Activated CD4-positive, alpha-beta memory T cell treated with anti-CD3 and anti-CD28 coated beads, Interleukin-2, amount 10 ng/mL, durations not matched to agents 7 days and 5 days (primary cell): ENCODE measurements at places on chromosomes 16 and 17. TPM values are rescaled to one million over a fixed set of nuclear protein-coding genes. Genes with fewer than 3 reads are reported as not detected.

The RNF222 gene
- total RNA-seq = 0.18 TPM

The TPPP3 gene
- total RNA-seq = not detected

The NAT9 gene
- 32.3 TPM for total RNA-seq

The SPDYE4 gene
- not detected for total RNA-seq

The ZMYND15 gene
- 0.10 TPM for total RNA-seq

The VMO1 gene
- not detected for total RNA-seq

The TNRC6A gene
- 37.8 TPM for total RNA-seq

The KRT27 gene
- total RNA-seq = not detected

The MT1F gene
- total RNA-seq = 16.4 TPM

The MSLN gene
- not detected for total RNA-seq

DNA sequence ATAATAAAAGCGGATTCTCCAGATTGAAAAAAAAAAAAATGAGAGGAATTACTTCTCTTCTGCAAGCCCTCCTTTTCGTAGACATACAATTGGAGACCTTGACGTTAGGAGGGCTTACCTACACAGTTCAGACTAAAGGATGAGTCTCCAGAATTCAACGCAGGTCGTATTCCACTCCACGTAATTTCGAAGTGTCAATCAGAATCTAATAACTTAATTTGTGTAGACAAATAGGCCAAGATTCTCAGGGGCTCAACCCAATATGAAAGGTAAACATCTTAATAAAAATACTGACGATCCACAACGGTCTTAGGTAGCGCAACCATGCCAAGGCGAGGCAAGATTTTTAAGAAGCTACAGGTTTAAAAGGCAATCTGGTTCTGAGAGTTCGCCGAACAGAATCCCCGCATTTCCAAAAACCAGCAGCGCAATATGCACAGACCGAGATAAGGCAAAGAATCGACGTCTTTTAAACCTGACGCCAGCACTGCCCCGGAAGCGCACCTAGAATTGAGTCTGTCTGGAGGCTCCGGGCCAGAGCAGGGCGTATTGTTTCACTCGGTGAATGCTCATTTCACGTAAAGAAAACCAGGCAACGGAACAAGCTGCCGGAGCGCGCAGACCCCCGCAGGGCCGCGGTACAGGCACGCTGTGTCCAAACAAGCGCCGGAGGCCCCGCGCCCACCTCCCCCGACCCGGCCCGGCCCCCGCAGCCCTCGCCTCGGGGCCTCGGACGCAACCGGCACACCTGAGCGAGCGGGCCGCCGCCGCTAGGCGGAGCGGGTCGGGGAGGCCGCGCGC, 623 bp downstream of the MBTPS1 start:
- H3K4me1 ChIP-seq = peaks cover 24% of the 10 kb centered on the region
- peaks cover 4% of the 10 kb centered on the region for H3K36me3 ChIP-seq
- peak overlapping the region; percentile 88 for H3K27ac ChIP-seq
- DNase-seq = peak; percentile 68
- H3K27me3 ChIP-seq = no peaks in the 10 kb centered on the region
- H3K4me3 ChIP-seq = peak overlapping the region; percentile 91

- H3K4me1 ChIP-seq = peaks cover 58% of the 10 kb centered on the region
- DNase-seq = no peak
- H3K27me3 ChIP-seq = no peaks in the 10 kb centered on the region
- H3K36me3 ChIP-seq = peaks cover 59% of the 10 kb centered on the region
Measured at GRCh38 chr17:37429453-37429852, 22.8 kb downstream of the TADA2A start.

DNA sequence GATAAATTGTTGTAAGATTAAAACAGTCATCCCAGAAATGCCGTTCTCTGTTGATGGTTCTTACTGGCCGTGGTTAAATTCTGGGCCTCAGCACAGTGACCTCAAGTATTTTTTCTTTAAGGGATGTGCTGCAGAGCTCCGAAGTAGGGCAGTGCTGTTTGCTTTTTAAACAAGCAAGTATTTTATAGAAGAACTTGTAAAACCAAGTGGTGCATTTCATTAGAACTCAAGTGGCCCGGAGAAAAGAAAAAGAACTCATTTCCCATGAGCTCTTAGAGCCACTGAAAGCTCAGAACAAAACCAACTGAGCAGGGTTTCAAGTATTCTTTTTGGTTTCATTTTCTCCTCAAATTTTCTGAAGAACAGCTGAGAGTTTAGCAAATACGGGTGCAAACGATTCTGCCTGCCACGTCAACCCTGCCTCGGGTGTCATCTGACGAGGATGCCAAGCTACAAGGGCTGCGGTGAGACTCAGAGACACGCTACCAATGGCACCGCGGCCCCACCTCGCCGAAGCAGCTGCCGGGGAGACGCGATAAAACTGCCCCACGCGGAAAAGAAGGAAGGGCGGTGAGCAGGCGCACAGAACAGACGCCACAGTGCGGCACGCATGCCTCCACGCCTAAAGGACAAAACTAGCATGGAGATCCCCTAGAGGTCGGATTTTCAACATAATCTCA, 6.3 kb downstream of the LMF1 start:
- peaks cover 48% of the 10 kb centered on the region for H3K4me1 ChIP-seq
- no peaks in the 10 kb centered on the region for H3K27me3 ChIP-seq
- peaks cover 40% of the 10 kb centered on the region for H3K36me3 ChIP-seq
- H3K27ac ChIP-seq = peak overlapping the region; percentile 98
- H3K4me3 ChIP-seq = peak overlapping the region; percentile 79

- no peaks in the 10 kb centered on the region for H3K27me3 ChIP-seq
- no peaks in the 10 kb centered on the region for H3K36me3 ChIP-seq
- no peak overlapping the region for H3K27ac ChIP-seq
Measured at GRCh38 chr16:11950388-11950787, 8.5 kb upstream of the NPIPB2 start.

- no peaks in the 10 kb centered on the region for H3K27me3 ChIP-seq
- no peaks in the 10 kb centered on the region for H3K4me1 ChIP-seq
- no peak overlapping the region for H3K27ac ChIP-seq
- H3K4me3 ChIP-seq = no peak overlapping the region
- no peaks in the 10 kb centered on the region for H3K36me3 ChIP-seq
Measured at GRCh38 chr17:17028878-17029535, 13.2 kb upstream of the MPRIP start.

GRCh38 chr17:81381632-81382577, 13.4 kb upstream of the BAHCC1 start:
- no peak overlapping the region for H3K27ac ChIP-seq
- DNase-seq = no peak
- no peaks in the 10 kb centered on the region for H3K36me3 ChIP-seq
- no peaks in the 10 kb centered on the region for H3K4me1 ChIP-seq
- no peak overlapping the region for H3K4me3 ChIP-seq

DNA sequence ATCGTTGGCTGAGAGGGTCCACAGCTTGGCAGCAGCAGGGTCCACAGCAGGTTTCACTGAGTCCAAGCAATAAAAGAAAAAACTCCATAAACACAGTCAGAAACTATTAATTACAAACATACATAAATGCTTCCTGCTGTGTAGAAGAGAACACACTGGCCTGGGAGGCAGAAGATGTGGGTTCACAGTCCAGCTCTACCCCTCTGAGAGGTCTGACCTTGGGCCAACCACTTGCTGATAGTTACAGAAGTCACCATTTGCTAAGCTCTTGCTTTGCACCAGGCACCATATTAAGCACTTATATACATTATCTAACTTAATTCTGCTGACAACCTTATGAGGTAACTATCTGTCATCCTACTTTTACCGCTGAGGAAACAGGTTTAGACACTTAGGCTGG, 14.7 kb downstream of the CIAPIN1 start:
- H3K4me1 ChIP-seq = no peaks in the 10 kb centered on the region
- H3K36me3 ChIP-seq = peaks cover 66% of the 10 kb centered on the region
- H3K27ac ChIP-seq = no peak overlapping the region

DNA sequence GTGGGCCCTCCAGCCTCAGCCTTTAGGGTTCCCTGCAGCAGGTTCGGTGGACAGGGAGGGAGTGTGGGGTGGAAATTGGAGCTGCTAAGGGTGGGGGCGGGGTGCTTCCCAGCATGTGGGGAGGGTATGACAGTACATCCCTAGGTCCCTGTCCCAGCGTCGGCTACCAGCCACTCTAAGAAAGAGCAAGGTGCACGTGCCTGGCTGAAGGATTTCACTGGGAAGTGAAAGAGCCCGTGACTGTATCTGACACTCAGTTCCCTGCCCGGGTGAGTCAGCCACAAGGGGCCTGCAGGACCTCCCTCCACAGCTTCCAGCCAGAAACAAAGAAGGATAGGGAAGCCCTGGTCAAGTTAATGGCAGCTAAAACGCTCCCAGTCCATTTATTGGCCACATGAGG, 4.1 kb downstream of the SNRNP25 start:
- peaks cover 9% of the 10 kb centered on the region for H3K36me3 ChIP-seq
- H3K27me3 ChIP-seq = no peaks in the 10 kb centered on the region
- no peak overlapping the region for H3K4me3 ChIP-seq
- no peak overlapping the region for H3K27ac ChIP-seq
- peaks cover 15% of the 10 kb centered on the region for H3K4me1 ChIP-seq
- no peak for DNase-seq

DNA sequence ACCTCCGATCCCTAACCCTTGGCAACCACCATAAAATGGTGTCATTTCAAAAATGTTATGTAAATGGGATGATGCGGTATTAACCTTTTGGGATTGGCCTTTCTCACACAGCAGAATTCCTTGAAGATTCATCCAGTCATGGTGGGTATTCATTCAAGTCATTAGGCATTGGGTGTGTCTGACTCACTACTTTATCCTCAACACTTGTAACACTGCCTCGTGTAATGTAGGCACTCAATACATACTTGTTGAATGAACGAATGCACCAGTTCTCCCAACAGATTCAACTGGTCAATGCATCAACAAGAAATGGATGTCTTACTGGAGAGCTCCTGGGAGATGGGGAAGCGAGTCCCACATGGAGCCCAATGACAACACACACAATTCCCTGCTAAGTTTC, 21.8 kb upstream of the GAN start:
- no peaks in the 10 kb centered on the region for H3K36me3 ChIP-seq
- H3K4me1 ChIP-seq = no peaks in the 10 kb centered on the region
- no peak overlapping the region for H3K27ac ChIP-seq
- no peak overlapping the region for H3K4me3 ChIP-seq

GRCh38 chr16:56255904-56256303, 64.6 kb downstream of the GNAO1 start:
- no peak overlapping the region for H3K4me3 ChIP-seq
- H3K4me1 ChIP-seq = peaks cover 2% of the 10 kb centered on the region
- no peak for DNase-seq
- peaks cover 15% of the 10 kb centered on the region for H3K27me3 ChIP-seq
- H3K36me3 ChIP-seq = no peaks in the 10 kb centered on the region

GRCh38 chr16:48378276-48378675, 6.9 kb downstream of the SIAH1 start:
- H3K36me3 ChIP-seq = peaks cover 1% of the 10 kb centered on the region
- no peak overlapping the region for H3K4me3 ChIP-seq
- peaks cover 37% of the 10 kb centered on the region for H3K4me1 ChIP-seq
- no peak overlapping the region for H3K27ac ChIP-seq
- H3K27me3 ChIP-seq = no peaks in the 10 kb centered on the region

GRCh38 chr17:48612854-48613691, 2.0 kb downstream of the HOXB8 start:
- H3K36me3 ChIP-seq = peaks cover 11% of the 10 kb centered on the region
- H3K4me1 ChIP-seq = peaks cover 48% of the 10 kb centered on the region
- peaks cover 79% of the 10 kb centered on the region for H3K27me3 ChIP-seq
- H3K4me3 ChIP-seq = peak overlapping the region; percentile 65
- DNase-seq = peak; percentile 54

GRCh38 chr17:67639555-67639954, 78.2 kb upstream of the NOL11 start:
- H3K27me3 ChIP-seq = no peaks in the 10 kb centered on the region
- no peak for DNase-seq
- H3K4me1 ChIP-seq = no peaks in the 10 kb centered on the region
- no peak overlapping the region for H3K4me3 ChIP-seq
- no peak overlapping the region for H3K27ac ChIP-seq

DNA sequence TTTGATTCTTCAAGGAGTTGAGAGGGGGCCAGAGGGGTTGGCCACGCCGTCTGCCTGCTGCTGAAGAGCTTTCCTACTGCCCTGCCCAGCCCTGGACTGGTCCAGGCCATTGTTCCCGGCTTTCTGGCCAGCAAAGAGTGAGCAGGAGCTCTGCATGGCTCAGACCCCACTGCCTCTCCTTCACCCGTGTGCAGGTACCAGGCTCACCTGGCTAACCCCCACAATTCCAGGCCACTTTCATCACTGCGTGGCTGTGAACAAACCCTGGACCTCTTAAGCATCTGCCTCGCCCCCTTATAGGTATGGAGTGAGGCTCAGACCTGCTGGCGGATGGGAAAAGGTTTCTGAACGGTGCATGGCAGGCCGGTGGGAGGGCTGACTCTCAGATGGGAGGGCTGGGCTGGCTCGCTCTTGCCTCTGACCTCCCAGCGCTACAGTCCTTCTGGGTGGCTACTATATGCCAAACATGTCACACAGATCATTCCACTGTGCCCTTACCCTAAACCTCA, 8.9 kb downstream of the ZNF319 start:
- H3K4me3 ChIP-seq = no peak overlapping the region
- H3K27ac ChIP-seq = no peak overlapping the region
- no peak for DNase-seq
- peaks cover 22% of the 10 kb centered on the region for H3K4me1 ChIP-seq
- H3K27me3 ChIP-seq = no peaks in the 10 kb centered on the region

DNA sequence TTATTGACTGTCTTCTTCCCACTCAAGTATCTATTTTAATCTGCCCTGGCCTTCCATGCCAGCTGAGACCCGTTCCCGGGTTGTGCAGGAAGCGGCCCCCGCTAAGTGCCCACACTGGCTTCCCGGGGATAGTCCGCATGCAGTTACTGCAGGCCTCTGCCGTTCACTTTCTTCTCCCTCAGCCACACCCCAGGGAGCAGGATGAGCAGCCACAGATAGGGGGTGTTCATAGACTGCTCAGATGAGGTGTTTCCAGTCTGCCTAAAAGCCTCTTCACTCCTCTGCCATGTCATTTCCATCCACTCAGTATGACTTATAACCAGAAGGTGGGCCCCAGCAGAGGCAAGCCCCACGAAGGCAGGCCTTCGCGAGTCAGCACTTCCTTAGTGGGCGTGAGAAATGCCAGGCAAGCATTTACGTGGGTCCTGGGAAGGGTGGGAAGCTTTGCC, 7.7 kb downstream of the MED9 start:
- no peak overlapping the region for H3K4me3 ChIP-seq
- peaks cover 42% of the 10 kb centered on the region for H3K4me1 ChIP-seq
- no peaks in the 10 kb centered on the region for H3K27me3 ChIP-seq
- peak overlapping the region; percentile 3 for H3K27ac ChIP-seq
- no peak for DNase-seq
